DND-41 (cell line): ENCODE measurements at places on chromosomes 2 and 18.

- H3K4me1 ChIP-seq, result no peaks in the 10 kb centered on the region
- no peaks in the 10 kb centered on the region for H3K36me3 ChIP-seq
- H3K27ac ChIP-seq, result no peak overlapping the region
- no peak overlapping the region for H3K4me3 ChIP-seq
These were observed 213.4 kb downstream of the TMEM163 start for GRCh38 chr2:134505446-134505845.

DNA sequence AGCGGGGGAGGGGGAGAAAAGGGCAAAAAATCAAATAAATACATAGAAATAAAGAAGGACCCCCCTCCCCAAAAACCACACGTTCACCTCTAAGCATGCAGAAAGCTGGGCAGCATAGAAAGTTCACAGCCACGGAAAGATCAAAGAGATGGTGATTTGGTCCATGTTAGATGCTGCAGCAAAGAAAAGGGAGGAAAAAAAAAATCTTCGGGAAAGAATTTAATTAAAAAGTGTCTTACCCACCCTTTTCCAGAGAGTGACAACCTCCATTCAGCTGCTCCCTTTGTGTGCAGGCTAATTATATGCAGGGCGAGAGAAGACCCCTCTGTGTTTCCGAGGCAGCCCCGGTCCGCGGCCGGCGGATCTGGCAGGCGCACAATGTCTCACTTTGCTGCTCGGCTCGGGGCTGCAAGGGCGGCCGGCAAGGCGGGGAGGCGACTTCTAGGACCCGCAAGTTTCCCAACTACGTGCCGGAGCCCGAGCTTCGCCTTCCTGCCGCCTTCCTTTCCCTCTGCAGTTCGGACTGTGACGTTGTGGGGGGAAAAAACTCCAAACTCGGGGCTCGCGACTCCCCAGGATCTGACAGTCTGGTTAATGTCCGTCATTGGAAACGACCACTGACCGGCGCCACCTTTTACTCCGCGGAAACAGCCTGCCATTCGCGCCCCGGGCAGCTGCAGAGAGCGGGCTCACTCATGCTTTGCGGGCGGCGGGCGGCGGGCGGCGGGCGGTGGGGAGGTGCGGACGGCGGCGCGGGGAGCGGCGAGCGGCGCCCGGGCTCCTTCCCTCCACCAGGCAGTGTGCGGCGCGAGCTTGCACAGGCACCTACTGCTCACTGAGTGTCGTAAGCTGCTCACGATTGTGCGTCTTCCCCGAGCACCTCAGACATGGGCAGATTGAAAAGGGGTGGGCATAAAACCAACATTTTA is at the start of gene LRRTM1:
Gene LRRTM1 (minus strand): TSS at position 844 of the 929 bp plus-strand sequence. CDS start 933 bp downstream, outside the sequence.
- H3K4me1 ChIP-seq, result no peaks in the 10 kb centered on the region
- no peaks in the 10 kb centered on the region for H3K27me3 ChIP-seq
- no peak within 1 kb of the TSS for H3K4me3 ChIP-seq
- no peak for DNase-seq
- no peaks in the 10 kb centered on the region for H3K36me3 ChIP-seq
- no peak within 1 kb of the TSS for H3K27ac ChIP-seq

- H3K4me1 ChIP-seq, result peaks cover 53% of the 10 kb centered on the region
- no peaks in the 10 kb centered on the region for H3K27me3 ChIP-seq
These were observed 2.9 kb downstream of the IWS1 start for GRCh38 chr2:127523269-127523939.

GRCh38 chr2:128600581-128601297 is 282.1 kb upstream of the HS6ST1 start:
- peak; percentile 30 for DNase-seq
- no peak overlapping the region for H3K27ac ChIP-seq
- H3K4me3 ChIP-seq, result no peak overlapping the region
- no peaks in the 10 kb centered on the region for H3K4me1 ChIP-seq
- H3K36me3 ChIP-seq, result no peaks in the 10 kb centered on the region

- no peak for DNase-seq
- no peak overlapping the region for H3K4me3 ChIP-seq
- H3K4me1 ChIP-seq, result peaks cover 9% of the 10 kb centered on the region
- no peaks in the 10 kb centered on the region for H3K27me3 ChIP-seq
- H3K36me3 ChIP-seq, result peaks cover 35% of the 10 kb centered on the region
These were observed 7.0 kb downstream of the SLC35F6 start for GRCh38 chr2:26770986-26771586.

GRCh38 chr2:27638037-27638637 is 9.3 kb downstream of the GPN1 start:
- no peaks in the 10 kb centered on the region for H3K4me1 ChIP-seq
- no peak overlapping the region for H3K27ac ChIP-seq
- H3K27me3 ChIP-seq, result no peaks in the 10 kb centered on the region
- no peak for DNase-seq
- H3K4me3 ChIP-seq, result no peak overlapping the region
- peaks cover 88% of the 10 kb centered on the region for H3K36me3 ChIP-seq

- H3K36me3 ChIP-seq, result no peaks in the 10 kb centered on the region
These were observed 73.6 kb downstream of the BOD1L2 start for GRCh38 chr18:57220480-57220879.

DNA sequence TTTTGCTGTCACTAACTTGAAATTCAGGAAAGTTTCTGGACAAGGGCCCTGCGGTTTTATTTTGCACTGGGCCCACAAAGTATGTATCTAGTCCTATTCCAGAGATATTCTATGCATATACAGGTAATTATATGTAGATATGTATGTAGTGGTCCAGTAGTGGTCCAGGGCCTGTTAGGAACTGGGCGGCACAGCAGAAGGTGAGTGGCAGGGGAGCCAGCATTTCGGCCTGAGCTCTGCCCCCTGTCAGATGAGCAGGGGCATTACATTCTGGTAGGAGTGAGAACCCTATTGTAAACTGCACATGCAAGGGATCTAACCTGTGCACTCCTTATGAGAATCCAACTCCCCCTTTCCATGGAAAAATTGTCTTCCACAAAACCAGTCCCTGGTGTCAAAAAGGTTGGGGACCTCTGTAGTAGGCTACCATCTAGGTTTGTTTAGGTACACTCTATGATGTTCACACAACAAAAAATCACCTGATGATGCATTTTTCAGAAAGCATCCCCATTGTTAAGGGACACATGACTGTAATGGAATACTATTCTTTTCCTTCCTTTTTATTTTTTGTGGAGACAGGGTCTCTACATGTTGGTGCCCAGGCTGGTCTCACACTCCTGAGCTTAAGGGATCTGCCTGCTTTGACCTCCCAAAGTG is 2.8 kb upstream of the PPP4R3B start:
- H3K36me3 ChIP-seq, result peaks cover 35% of the 10 kb centered on the region
- peaks cover 49% of the 10 kb centered on the region for H3K4me1 ChIP-seq
- H3K4me3 ChIP-seq, result no peak overlapping the region
- DNase-seq, result no peak
- no peak overlapping the region for H3K27ac ChIP-seq

GRCh38 chr2:56030901-56031300 is 107.3 kb upstream of the EFEMP1 start:
- no peak for DNase-seq
- H3K36me3 ChIP-seq, result no peaks in the 10 kb centered on the region
- peaks cover 3% of the 10 kb centered on the region for H3K27me3 ChIP-seq
- no peak overlapping the region for H3K4me3 ChIP-seq
- no peaks in the 10 kb centered on the region for H3K4me1 ChIP-seq
- no peak overlapping the region for H3K27ac ChIP-seq

DNA sequence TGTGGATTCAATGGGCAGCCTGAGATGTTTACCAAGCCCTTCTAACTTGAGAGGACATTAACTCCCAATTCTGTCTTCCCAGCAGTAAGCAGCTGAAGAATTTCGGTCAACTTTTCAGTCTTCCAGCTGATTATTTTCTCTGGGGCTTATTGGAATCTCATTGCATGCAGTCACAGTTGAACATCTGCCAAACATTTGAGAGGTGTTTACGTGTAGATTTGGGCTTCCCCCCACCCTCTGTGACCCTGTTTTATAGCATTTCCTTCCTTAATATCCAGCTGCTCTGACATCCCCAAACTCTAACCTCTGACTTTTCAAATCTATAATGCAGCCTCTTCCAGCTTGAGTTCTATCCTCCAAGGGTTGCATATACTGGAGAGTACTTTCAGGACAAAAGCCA is 16.5 kb upstream of the VIT start:
- peaks cover 10% of the 10 kb centered on the region for H3K27me3 ChIP-seq
- no peaks in the 10 kb centered on the region for H3K36me3 ChIP-seq

- no peak overlapping the region for H3K4me3 ChIP-seq
- no peaks in the 10 kb centered on the region for H3K4me1 ChIP-seq
- peaks cover 23% of the 10 kb centered on the region for H3K27me3 ChIP-seq
- H3K36me3 ChIP-seq, result no peaks in the 10 kb centered on the region
- no peak for DNase-seq
- H3K27ac ChIP-seq, result no peak overlapping the region
These were observed 98.0 kb downstream of the MARCHF4 start for GRCh38 chr2:216274194-216274840.

DNA sequence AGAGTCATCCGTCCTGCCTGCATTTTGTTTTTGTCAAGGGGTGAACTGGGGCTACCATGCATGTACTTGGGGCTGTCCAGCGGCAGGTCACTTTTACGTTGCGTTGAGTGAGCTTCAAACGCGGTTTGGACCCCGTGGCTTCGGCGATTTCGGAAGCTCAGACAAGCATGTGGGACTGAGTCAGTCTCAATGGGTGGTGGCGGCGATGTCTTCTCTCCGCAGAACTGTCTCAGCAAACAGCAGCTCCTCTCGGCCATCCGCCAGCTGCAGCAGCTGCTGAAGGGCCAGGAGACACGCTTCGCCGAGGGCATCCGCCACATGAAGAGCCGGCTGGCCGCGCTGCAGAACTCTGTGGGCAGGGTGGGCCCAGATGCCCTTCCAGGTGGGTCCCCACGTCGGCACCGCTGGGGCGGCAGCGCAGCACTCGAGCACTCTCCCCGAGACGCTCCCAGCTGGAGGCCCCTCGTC is 21.3 kb downstream of the FBLN7 start:
- DNase-seq, result no peak
- no peaks in the 10 kb centered on the region for H3K36me3 ChIP-seq
- H3K4me3 ChIP-seq, result no peak overlapping the region
- no peaks in the 10 kb centered on the region for H3K4me1 ChIP-seq
- H3K27ac ChIP-seq, result no peak overlapping the region
- H3K27me3 ChIP-seq, result no peaks in the 10 kb centered on the region

DNA sequence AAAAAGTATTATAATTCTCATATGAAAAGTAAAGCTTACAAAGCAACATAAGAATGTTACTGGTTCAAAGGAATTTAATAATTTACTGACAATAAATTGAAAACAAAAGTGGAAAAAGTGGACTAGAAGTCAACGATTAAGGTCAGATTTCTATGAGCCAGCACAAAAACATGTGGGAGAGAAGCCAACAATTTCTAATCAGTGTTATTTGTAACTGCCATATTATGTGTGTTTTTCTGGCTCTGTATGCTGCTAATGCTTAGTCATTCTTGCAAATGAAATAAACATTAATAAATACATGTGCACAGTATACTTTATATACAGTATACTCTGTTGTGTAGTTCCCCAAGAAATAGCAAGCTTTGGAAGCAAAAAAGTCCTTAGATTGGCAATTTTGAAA is 301.3 kb upstream of the RGPD4 start:
- no peaks in the 10 kb centered on the region for H3K27me3 ChIP-seq
- no peak for DNase-seq
- no peak overlapping the region for H3K4me3 ChIP-seq
- H3K27ac ChIP-seq, result no peak overlapping the region

DNA sequence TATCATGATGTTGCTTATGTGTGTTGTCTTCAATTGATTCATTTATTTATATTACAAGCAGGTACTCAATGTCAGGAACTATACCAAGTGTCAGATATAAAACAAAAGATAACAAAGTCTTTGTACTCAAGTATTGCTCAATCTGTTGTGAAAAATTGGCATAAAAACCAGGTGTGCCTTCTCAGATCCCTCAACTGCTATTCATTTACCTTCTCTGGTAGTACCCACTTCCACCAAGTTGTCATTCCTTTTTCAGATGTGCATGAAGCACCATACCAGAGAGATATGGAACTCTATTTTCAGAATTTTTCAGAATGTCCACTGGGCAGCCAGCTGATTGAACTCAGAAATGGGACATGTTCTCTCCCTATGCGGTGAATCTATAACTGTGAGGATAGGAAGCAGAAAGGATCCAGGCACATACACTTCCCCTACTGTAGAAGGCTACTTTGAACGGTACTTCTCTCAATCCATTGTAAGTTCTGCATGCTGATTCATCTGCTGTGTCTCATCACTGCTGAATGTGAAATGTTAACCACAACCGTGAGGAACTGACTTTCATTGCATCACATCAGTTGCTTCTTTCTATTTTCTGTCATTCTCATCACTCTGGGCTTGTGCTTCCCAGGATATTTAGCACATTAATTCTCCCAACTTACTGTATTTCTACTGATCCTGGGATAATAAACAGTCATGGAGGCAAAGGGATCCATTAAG is 1621.3 kb downstream of the SUCLG1 start:
- no peaks in the 10 kb centered on the region for H3K4me1 ChIP-seq
- H3K4me3 ChIP-seq, result no peak overlapping the region
- no peak for DNase-seq
- H3K27me3 ChIP-seq, result no peaks in the 10 kb centered on the region
- no peaks in the 10 kb centered on the region for H3K36me3 ChIP-seq
- H3K27ac ChIP-seq, result no peak overlapping the region

- no peaks in the 10 kb centered on the region for H3K27me3 ChIP-seq
- H3K36me3 ChIP-seq, result no peaks in the 10 kb centered on the region; the same call in 1 of the 2 replicates
- no peak for DNase-seq
- H3K27ac ChIP-seq, result no peak overlapping the region
These were observed 2.5 kb downstream of the REL start for GRCh38 chr2:60883896-60884295.

DNA sequence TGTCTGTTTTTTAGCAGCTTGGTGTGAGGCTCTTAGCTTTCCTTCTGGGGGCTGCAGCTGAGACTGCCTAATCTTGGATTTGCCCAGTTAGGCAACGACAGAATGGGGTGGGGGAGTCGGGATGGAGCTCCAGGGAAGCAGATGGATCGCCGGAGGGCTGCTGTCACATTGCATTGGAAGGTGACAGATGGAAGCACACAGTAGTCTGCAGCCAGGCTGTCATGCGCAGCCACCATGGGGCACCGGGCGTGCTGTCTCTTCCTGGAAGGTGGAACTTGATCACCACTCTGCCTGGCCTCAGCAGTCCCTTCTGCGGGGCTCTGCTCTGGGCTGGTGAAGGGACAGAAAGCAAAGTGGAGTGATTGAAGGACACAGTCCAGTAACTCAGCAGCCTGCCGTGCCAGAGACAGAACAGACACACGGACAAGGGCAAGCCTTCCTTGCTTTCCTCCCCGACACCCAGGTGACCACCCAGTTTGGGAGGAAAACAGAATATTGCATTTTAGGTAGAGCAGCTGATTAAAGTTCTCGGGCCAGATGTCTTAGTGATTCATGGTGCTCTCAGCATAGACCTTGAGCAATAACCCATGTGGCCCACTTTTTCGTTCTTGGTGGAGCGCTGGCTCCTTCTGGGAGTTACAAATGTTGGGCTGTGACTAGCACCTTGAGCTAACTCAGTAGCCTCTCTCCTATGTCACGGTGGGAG is 40.9 kb downstream of the RNF144A start:
- H3K4me1 ChIP-seq, result no peaks in the 10 kb centered on the region
- no peak overlapping the region for H3K4me3 ChIP-seq
- H3K36me3 ChIP-seq, result peaks cover 83% of the 10 kb centered on the region
- H3K27ac ChIP-seq, result no peak overlapping the region
- no peaks in the 10 kb centered on the region for H3K27me3 ChIP-seq

DNA sequence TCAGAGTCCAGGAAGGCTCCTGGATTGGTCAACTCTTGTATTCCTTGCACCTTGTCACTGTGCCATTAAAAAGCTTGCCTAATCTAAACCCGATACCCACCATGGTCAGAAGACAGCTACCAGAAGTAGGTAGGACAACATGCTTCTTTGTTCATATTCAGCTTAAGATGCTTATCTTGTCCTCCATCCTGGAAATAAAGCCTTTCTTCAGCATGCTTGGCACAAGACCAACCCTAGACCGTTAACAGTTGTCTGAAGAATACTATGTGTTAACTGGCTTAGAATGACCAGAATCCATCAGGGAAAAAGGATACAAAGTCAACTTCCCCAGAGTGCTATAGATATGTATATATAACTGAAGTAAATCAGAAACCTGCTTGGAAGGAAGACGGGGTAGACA is 193.9 kb downstream of the ZRANB3 start:
- DNase-seq, result no peak
- H3K4me3 ChIP-seq, result no peak overlapping the region
- H3K27me3 ChIP-seq, result no peaks in the 10 kb centered on the region
- H3K4me1 ChIP-seq, result no peaks in the 10 kb centered on the region
